CD4-positive, alpha-beta T cell treated with Interferon alpha-2 for 1 hour (primary cell): ENCODE measurements at places on chromosomes 11 and 22.
A peak's percentile ranks its signal among the peaks of the same experiment; 100 is the strongest.

DNA sequence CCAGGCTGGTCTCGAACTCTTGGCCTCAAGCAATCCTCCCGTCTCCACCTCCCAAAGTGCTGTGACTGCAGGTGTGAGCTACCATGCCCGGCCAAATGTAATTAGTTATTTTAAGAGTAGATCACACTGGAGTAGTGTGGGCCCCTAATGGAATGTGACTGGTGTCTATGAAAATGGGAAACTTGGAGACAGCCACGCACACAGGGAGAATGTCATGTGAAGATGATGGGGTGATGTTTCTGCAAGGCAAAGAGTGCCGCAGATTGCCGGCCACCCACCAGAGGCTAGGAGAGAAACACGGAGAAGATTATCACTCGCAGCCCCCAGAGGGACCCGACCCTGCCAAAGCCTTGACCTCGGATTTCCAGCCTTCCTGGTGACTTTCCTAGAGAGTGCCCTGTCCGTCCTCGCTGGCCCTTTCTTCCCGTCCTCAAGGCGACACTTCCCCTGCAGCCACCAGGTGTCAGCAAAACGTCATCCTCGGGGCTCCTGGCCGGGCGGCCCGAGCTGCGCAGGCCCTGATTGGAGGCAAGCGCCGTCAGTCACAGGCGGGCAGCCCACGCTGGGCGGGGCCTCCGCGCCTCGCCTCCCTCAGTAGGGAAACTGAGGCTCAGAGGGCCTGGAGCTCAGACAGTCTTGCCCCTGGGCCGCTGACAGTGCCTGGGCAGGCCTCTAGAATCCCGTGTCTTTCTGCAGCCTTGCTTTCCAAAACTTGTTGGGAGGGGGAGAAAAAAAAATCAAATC, 16.3 kb downstream of the CRYBB2 start:
- peak; percentile 59 for DNase-seq

DNA sequence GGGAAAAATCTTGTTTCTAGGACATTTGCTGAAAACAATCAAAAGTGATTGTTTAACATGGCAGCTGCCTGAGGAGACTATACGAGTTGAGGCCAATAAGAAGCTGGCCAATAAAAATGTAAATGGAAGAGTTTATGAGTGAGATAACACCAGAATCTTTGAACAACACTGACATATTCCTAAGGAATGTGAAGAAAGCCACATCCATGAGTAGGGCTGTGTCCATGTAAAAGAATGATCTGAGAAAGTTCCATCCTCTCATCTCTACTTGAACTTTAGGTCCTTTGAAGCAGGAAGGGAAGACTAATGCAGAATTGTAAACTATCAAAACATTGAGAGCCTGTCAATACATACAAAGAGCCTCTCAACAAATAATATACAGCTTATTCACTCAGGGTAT, 6.9 kb upstream of the CHORDC1 start:
- no peak for DNase-seq

GRCh38 chr11:73236205-73236765, 18.2 kb downstream of the P2RY2 start:
- DNase-seq: no peak

GRCh38 chr11:128553662-128554362, 33.5 kb downstream of the ETS1 start:
- DNase-seq: no peak

- DNase-seq: peak; percentile 27
Measured at GRCh38 chr11:10770626-10771254, 19.7 kb downstream of the CTR9 start.

GRCh38 chr11:1863352-1864216, 10.7 kb downstream of the LSP1 start:
- DNase-seq: no peak

DNA sequence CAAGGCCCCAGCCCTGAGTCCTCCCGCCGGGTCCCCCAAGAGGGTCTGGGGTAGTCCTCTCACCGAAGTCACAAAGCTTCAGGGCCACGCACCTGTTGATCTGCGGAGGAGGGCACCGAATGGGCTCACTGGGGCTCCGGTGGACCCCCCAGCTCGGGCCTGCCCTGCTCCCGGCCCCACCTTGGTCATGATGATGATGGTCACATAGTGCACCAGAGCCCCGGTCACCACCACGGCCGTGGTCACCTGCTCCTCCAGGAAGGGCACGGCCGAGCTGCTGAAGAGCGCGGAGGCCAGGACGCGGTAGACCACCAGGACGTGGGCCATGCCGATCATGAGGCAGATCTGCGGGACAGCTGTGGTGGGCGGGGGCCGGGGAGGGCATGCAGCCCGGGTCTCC, 13.5 kb upstream of the SIGIRR start:
- DNase-seq: no peak
